ENCODE measurements at places on chromosomes 2 and 18. TPM values are rescaled to one million over a fixed set of nuclear protein-coding genes. Genes with fewer than 3 reads are reported as not detected.

DNA sequence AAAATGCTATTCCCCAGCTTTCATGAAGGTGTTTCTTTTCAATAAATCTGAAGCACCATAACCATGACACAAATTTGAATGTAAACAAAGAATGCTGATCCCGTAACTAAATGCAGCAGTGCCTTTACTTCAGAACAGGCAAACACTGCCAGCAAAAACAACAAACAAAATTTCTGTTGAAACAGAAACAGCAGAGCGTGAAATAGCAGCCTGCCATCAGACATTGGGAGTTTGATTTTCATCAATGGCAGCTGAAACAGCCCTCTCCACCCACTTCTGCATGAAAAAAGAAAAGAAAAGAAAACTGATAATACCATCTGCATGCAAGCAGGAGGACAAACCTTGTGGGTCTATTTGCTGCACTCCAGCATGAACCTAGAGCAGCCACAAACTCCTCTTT lies 128.3 kb downstream of the CDH2 start:
- H3K27me3 ChIP-seq, result no peaks in the 10 kb centered on the region
- no peak for DNase-seq
- H3K36me3 ChIP-seq, result no peaks in the 10 kb centered on the region

DNA sequence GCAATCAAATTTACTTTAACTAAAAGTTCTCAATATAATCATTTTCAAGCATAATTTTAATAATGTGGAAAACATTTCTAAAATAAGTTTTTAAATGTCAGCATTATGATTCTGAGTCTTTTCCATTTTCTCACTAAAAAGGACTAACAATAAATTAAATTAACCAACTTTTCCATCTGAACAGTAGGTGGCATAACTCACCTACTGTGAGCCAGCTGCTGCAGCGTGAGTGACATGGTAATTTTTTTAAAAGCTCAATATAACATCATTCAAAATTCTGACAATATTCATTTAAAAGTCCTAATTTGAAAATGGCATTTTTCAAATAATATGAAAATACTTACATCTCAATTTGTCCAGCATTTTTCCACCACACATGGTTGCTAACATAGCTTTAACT lies 66.5 kb downstream of the DTNB start:
- H3K27me3 ChIP-seq, result no peaks in the 10 kb centered on the region
- H3K36me3 ChIP-seq, result no peaks in the 10 kb centered on the region
- no peak overlapping the region for H3K27ac ChIP-seq
- no peak overlapping the region for H3K4me3 ChIP-seq
- no peak for DNase-seq
- H3K4me1 ChIP-seq, result no peaks in the 10 kb centered on the region

DNA sequence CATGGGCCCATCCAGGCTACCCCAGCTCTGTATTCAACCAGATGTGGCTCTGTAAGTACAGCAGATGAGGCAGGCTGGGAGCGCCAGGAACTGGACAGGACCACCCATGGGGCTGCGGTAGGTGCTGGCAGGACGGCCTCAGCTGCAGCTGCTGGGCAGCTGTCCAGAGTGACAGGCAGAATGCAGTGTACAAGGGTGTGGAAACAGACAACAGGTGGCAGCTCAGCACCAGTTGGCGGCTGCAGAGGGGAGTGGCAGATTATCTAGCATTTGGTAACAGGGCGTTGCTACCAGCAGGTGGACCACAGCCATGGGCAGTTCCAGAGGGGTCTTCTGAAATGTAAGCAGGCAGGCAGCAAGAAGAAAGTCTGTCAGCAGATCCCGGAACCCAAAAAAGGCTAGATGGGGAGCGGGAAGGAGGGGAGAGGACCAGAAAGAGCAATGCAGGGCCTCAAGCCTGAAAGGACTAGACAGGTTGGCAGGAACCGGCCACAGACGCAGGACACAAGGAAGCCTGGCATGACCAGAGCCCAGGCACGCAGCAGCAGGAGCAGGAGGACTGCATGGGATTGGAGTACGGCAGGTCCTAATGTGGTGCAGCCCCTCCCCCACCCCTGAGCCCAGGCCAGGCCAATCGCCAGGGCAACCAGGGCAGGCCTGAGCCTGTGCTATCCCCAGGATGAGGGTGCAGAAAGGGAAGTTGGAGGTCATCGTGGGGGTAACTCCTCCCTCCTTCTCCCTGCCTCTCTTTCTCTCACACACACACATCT lies 24.7 kb downstream of the PKDCC start:
- H3K27ac ChIP-seq, result no peak overlapping the region
- H3K27me3 ChIP-seq, result peaks cover 29% of the 10 kb centered on the region
- no peaks in the 10 kb centered on the region for H3K36me3 ChIP-seq
- no peaks in the 10 kb centered on the region for H3K4me1 ChIP-seq
- DNase-seq, result no peak

- no peak overlapping the region for H3K4me3 ChIP-seq
- no peaks in the 10 kb centered on the region for H3K36me3 ChIP-seq
- peaks cover 38% of the 10 kb centered on the region for H3K4me1 ChIP-seq
- DNase-seq, result no peak
- H3K27ac ChIP-seq, result no peak overlapping the region
These were observed 59.2 kb upstream of the ATL2 start for GRCh38 chr2:38436227-38436664.

DNA sequence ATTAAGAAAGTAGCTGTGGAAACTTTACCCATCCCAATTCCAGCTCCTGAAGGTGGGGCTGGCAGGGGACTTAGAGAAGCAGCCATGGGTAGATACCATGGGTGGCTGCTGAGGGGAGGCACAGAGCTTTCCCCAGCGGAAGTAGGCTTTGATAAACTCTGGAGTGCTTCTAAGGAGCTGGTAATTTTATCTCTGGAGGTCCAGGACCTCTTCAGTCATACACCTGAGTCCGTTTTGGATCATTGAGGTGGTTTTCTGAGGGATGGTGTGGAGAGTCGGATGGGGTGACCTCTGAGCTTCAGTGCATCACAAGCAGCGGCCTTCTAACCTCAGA lies 36.7 kb upstream of the BMP10 start:
- DNase-seq, result no peak
- H3K4me3 ChIP-seq, result no peak overlapping the region
- no peaks in the 10 kb centered on the region for H3K27me3 ChIP-seq
- peak overlapping the region; percentile 69 for H3K27ac ChIP-seq
- no peaks in the 10 kb centered on the region for H3K36me3 ChIP-seq
- H3K4me1 ChIP-seq, result peaks cover 20% of the 10 kb centered on the region

GRCh38 chr2:133247631-133248030 lies 320.6 kb downstream of the NCKAP5 start:
- DNase-seq, result no peak
- H3K27me3 ChIP-seq, result no peaks in the 10 kb centered on the region
- no peaks in the 10 kb centered on the region for H3K36me3 ChIP-seq

DNA sequence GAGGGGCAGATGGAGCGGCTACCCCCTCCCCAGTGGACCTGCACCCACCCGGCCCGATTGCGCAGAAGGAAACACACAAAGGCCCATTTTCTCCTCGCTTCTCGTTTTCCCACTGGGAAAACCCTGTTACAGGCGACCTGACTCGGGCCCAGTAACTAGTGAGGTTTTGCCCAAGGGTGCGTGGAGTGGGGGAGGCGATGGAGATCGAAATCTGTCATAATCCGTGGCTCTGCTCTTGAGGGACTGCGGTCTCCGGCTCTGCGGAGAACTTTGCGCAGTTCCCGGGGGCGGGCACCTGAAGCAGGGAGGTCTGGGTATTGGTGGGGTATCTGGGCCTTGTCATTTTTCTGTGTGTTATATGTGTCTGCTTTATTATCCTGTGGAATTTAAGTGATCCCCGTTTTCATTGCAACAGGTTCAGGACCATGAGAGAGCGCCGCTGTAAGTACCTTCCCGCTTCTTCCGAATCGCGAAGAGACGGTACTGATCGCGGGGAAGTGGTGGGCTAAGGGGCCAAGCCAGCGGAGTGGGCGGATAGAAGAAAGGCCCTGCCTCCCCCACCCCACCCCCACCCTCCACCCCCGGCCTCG lies 4.0 kb upstream of the HOXD4 start:
- H3K36me3 ChIP-seq, result no peaks in the 10 kb centered on the region
- H3K4me1 ChIP-seq, result no peaks in the 10 kb centered on the region
- no peaks in the 10 kb centered on the region for H3K27me3 ChIP-seq
- H3K4me3 ChIP-seq, result no peak overlapping the region
- H3K27ac ChIP-seq, result no peak overlapping the region

GRCh38 chr18:21735452-21736015 lies 5.1 kb upstream of the MIB1 start:
- no peaks in the 10 kb centered on the region for H3K36me3 ChIP-seq
- H3K4me1 ChIP-seq, result peaks cover 9% of the 10 kb centered on the region
- no peak overlapping the region for H3K27ac ChIP-seq
- H3K27me3 ChIP-seq, result no peaks in the 10 kb centered on the region
- no peak overlapping the region for H3K4me3 ChIP-seq

- no peaks in the 10 kb centered on the region for H3K36me3 ChIP-seq
- H3K4me3 ChIP-seq, result no peak overlapping the region
- H3K4me1 ChIP-seq, result peaks cover 48% of the 10 kb centered on the region
These were observed 2.1 kb downstream of the ARID5A start for GRCh38 chr2:96538487-96539214.

DNA sequence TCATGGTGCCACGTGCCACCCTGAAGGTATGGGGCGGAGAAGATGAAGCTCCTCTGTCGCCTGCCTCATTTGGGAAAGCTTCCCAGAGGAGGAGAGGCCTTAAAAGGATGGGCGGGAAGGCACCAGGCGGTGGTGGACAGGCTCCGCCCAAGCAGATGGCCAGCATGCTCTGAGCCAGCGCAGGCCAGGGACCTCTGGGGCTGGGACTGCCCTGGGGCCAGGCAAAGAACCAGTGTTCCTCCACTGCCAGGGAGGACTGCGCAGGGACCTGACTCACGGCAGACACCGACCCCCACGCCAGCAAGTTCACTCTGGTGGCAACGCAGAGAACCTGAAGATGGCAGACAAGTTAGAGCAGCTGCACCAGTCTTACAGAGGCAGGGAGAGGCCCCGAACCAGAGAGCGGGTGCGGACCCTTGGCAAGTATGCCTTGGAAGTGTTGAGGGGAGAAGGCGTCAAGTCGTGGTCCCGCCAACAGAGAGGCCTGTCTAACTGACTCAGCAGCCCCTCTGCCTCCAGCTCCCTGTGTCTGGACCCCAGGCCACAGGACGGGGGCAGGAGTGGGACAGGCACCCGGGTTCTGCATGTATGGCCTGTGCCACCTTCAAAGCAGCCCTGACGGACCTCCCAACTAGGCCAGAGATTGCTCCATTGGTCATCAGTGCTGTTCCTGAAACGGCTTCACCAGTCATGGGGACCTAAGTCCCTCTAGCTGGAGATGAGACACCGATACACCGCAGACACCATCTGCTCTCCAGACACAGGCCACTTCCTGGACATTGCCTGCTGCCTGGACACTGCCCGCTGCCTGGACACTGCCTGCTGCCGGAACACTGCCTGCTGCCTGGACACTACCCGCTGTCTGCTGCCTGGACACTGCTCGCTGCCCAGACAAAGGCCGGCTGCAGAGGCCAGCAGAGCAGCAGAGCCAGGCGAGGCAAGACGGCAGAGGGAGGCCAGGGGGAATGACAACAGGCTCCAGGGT lies 124.7 kb downstream of the HDAC4 start:
- no peaks in the 10 kb centered on the region for H3K27me3 ChIP-seq
- no peaks in the 10 kb centered on the region for H3K36me3 ChIP-seq
- H3K27ac ChIP-seq, result peak overlapping the region; percentile 84
- H3K4me3 ChIP-seq, result peak overlapping the region; percentile 59

DNA sequence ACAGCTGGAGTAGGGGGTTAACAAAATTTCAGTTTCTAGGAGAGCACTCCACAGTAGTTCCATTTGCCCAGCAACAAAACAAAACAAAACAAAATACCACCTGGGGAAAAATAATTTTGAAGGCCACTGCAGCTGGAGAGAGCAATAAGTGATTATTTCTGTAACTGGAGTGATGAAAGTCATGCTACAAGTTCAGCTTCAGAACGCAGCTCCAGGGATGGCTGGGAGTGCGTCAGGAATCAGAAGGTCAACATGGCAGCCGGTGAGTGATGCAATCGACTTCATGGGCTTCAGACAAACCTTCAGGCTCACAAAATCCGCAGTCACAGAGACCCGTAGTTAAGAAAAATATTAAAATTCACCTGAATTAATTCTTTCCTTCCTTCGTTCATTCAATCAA lies 41.0 kb downstream of the ABHD3 start:
- H3K36me3 ChIP-seq, result no peaks in the 10 kb centered on the region
- H3K27me3 ChIP-seq, result no peaks in the 10 kb centered on the region
- no peak overlapping the region for H3K4me3 ChIP-seq
- no peak overlapping the region for H3K27ac ChIP-seq
- H3K4me1 ChIP-seq, result peaks cover 8% of the 10 kb centered on the region
- no peak for DNase-seq

GRCh38 chr2:23131066-23131575 lies 253.9 kb upstream of the KLHL29 start:
- no peak for DNase-seq
- H3K27ac ChIP-seq, result no peak overlapping the region
- no peak overlapping the region for H3K4me3 ChIP-seq
- no peaks in the 10 kb centered on the region for H3K36me3 ChIP-seq
- H3K4me1 ChIP-seq, result no peaks in the 10 kb centered on the region

- H3K27me3 ChIP-seq, result no peaks in the 10 kb centered on the region
- H3K27ac ChIP-seq, result no peak overlapping the region
- H3K36me3 ChIP-seq, result no peaks in the 10 kb centered on the region
- no peak for DNase-seq
- no peak overlapping the region for H3K4me3 ChIP-seq
These were observed 399.6 kb upstream of the DSEL start for GRCh38 chr18:67916097-67916496.

DNA sequence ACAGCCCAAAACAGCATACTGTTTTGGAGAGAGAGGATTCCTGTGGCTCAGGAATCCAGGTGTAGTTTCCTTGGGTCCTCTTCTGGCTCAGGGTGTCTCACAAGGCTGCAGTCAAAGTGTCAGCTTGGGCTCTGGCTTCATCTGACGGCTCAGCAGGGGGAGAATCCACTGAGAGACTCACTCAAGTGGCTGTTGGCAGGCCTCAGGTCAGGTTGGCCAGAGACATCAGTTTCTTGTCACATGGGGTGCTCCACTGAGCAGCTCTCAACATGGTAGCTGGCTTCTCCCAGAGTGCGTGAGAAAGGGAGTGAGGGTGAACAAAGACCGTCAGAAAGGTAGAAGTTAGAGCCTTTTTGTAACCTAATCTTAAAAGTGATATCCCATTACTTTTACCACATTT lies 168.4 kb downstream of the SOCS6 start:
- H3K27ac ChIP-seq, result no peak overlapping the region
- no peaks in the 10 kb centered on the region for H3K27me3 ChIP-seq
- no peak overlapping the region for H3K4me3 ChIP-seq

GRCh38 chr18:34841891-34842290 lies 131.8 kb downstream of the DTNA start:
- no peaks in the 10 kb centered on the region for H3K27me3 ChIP-seq
- no peaks in the 10 kb centered on the region for H3K36me3 ChIP-seq
- no peak overlapping the region for H3K27ac ChIP-seq
- no peak for DNase-seq
- no peak overlapping the region for H3K4me3 ChIP-seq

GRCh38 chr2:70094978-70095719 lies 7.9 kb downstream of the PCBP1 start:
- DNase-seq, result no peak
- H3K27me3 ChIP-seq, result no peaks in the 10 kb centered on the region
- no peaks in the 10 kb centered on the region for H3K36me3 ChIP-seq
- no peak overlapping the region for H3K4me3 ChIP-seq
- H3K4me1 ChIP-seq, result no peaks in the 10 kb centered on the region
- no peak overlapping the region for H3K27ac ChIP-seq

CSRNP3 gene
- total RNA-seq, result 0.05 TPM

CYRIA gene
- total RNA-seq, result 0.44 TPM

C2orf72 gene
- 3.7 TPM for total RNA-seq

M1AP gene
- total RNA-seq, result 28.2 TPM

RAMP1 gene
- 23.4 TPM for total RNA-seq

CENPA gene
- total RNA-seq, result 45.8 TPM

G6PC2 gene
- not detected for total RNA-seq

POTEF gene
- total RNA-seq, result 3.5 TPM

PLA2R1 gene
- total RNA-seq, result 0.34 TPM

EFR3B gene
- total RNA-seq, result 0.96 TPM

Data from HCT116 (cell line).